ENCODE measurements at places on chromosomes 13 and 19. TPM values are rescaled to one million over a fixed set of nuclear protein-coding genes. Genes with fewer than 3 reads are reported as not detected.

The HPN gene
- 0.27 TPM for total RNA-seq

The SIGLECL1 gene
- total RNA-seq: not detected

The RNF17 gene
- total RNA-seq: 0.09 TPM

The FAM216B gene
- 2.9 TPM for total RNA-seq

The FAM83E gene
- total RNA-seq: not detected

The FFAR1 gene
- total RNA-seq: not detected

The RASIP1 gene
- total RNA-seq: 4.7 TPM

The LILRA5 gene
- total RNA-seq: not detected

The ZNF345 gene
- 19.2 TPM for total RNA-seq

The KLK11 gene
- total RNA-seq: not detected

The TBCB gene
- total RNA-seq: 145 TPM

The SBK3 gene
- not detected for total RNA-seq

The CD22 gene
- total RNA-seq: not detected

The RFPL4AL1 gene
- total RNA-seq: not detected

The OR4F17 gene
- not detected for total RNA-seq

The PRTN3 gene
- 0.82 TPM for total RNA-seq

The RETN gene
- total RNA-seq: 1.8 TPM

The COL4A2 gene
- 164 TPM for total RNA-seq

The IL11 gene
- total RNA-seq: 0.27 TPM

The KIR3DL1 gene
- not detected for total RNA-seq

The CGB8 gene
- total RNA-seq: not detected

The EFNB2 gene
- 26.0 TPM for total RNA-seq

The ADAMTSL5 gene
- not detected for total RNA-seq

The RAD23A gene
- total RNA-seq: 24.1 TPM

The SRRM5 gene
- total RNA-seq: 0.09 TPM

The FFAR2 gene
- total RNA-seq: not detected

The TRAPPC5 gene
- 14.5 TPM for total RNA-seq

The GTF3A gene
- total RNA-seq: 52.4 TPM

The PDX1 gene
- not detected for total RNA-seq

The ZNF235 gene
- 20.5 TPM for total RNA-seq

The CCL25 gene
- total RNA-seq: not detected

The FXYD1 gene
- total RNA-seq: 1.5 TPM

The PROZ gene
- total RNA-seq: not detected

The SPACA4 gene
- total RNA-seq: not detected

The LILRB5 gene
- total RNA-seq: 1.2 TPM

The FKBP8 gene
- 81.4 TPM for total RNA-seq

The MIA gene
- total RNA-seq: 2.5 TPM

The KLF12 gene
- 88.5 TPM for total RNA-seq

The CEACAM4 gene
- not detected for total RNA-seq

The WASF3 gene
- 51.5 TPM for total RNA-seq

The FFAR3 gene
- not detected for total RNA-seq

The SHC2 gene
- 7.3 TPM for total RNA-seq

The ZNF221 gene
- total RNA-seq: 28.4 TPM

The ZNF493 gene
- 125 TPM for total RNA-seq

The GPR183 gene
- total RNA-seq: 1.1 TPM

The ZNF549 gene
- total RNA-seq: 22.6 TPM

The CFAP97D2 gene
- total RNA-seq: not detected

The GJB2 gene
- 3.6 TPM for total RNA-seq

The NCR1 gene
- total RNA-seq: not detected

The ZNF547 gene
- total RNA-seq: 11.5 TPM

The ZNF675 gene
- total RNA-seq: 36.5 TPM

The KCNN1 gene
- 10.9 TPM for total RNA-seq

The CAPN12 gene
- 0.54 TPM for total RNA-seq

The MUC16 gene
- not detected for total RNA-seq

The CRB3 gene
- 4.3 TPM for total RNA-seq

Data from cerebellum (tissue), 4 donors.